ENCODE measurements at places on chromosomes 1 and 21.

- DNase-seq, result peak; percentile 52
Measured at GRCh38 chr1:33055210-33056008, 18.7 kb upstream of the AK2 start.

- no peak for DNase-seq
Measured at GRCh38 chr1:218507355-218508002, 162.3 kb downstream of the TGFB2 start.

GRCh38 chr1:110136911-110137310, 13.4 kb upstream of the SLC6A17 start:
- DNase-seq, result no peak

GRCh38 chr1:202632241-202632640, 78.0 kb downstream of the SYT2 start:
- DNase-seq, result no peak

DNA sequence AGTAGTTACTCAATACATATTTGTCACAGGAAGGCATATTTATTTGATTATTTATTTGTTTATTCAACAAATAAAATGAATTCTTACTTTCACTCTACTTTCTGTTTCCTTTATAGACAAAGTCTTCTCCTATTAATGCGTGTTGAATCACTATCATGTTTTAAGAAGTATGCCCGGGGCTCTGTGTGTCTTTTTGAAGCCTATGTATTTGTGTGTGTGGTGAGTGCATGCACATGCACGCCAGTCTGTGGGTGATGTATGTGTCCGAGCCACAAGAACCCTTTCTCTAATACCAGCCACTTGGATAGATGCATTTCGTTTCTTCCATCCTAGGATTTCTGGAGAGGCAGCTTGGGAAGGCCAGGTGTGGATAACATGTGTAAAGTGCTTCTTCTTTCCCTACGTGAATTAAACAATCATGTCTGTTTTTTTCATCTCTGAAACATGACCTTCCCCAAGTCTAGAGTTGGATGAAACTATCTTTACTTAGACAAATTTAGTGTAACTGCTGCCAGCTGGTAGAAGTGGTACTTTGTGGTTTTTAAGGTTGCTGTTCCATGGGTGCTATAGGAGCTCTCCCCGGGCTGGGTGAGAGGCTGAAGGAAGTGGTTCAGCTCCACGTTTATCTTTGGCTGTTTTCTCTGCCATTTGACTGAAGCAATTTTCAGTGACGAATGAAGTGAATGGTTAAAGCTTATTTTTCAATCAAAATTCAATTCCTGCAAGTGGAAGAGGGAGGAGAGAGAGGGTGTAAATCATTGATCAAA, 46.8 kb upstream of the PPM1J start:
- no peak for DNase-seq

Measured in GM19239 (cell line).